Upper lobe of right lung (tissue), 1 donor: ENCODE measurements at places on chromosomes 3 and 15. TPM values are rescaled to one million over a fixed set of nuclear protein-coding genes. Genes with fewer than 3 reads are reported as not detected.

Gene FOXL2NB
- not detected for total RNA-seq

Gene CCDC39
- total RNA-seq: not detected

Gene OIP5
- 0.55 TPM for total RNA-seq

Gene LMAN1L
- not detected for total RNA-seq

Gene TMEM207
- total RNA-seq: not detected

DNA sequence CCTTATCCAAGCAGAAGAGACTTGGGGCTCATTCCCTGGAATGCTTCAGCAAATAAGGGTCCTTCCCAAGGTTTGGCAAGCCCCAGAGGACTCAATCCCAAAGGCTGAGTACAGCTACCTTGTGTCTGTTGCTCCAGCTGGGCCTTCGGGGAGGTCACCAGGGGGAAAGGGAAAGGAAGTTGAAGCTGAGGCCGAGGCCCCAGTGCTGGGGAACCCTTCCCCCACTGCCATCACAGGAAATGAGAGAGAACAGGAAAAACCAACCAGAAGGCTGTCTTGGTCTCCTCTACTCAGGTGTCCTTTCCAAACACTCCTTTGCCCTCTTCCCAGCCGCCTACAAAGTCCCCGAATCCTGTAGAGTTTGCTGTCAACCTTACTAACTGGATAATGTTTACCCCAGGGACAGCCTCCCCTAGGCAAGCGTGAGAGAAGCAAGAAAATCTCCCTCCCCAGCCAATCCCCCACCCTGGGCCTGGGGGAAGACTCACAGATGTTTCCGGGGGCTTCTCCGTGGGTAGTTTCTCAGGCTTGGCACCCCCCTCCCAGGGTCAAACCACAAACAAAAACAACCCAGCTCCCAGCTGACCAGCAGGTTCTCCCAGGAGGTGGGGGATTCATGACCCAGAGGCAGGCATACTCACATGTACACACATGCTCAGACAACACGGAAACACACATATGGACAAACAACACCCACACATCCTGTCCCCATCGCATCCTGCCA, 5.5 kb downstream of the CSRNP1 start:
- no peaks in the 10 kb centered on the region for H3K27me3 ChIP-seq
- H3K4me1 ChIP-seq: peaks cover 72% of the 10 kb centered on the region
- peak overlapping the region; percentile 33 for H3K4me3 ChIP-seq
- H3K36me3 ChIP-seq: peaks cover 36% of the 10 kb centered on the region
- H3K27ac ChIP-seq: peak overlapping the region; percentile 99
- DNase-seq: no peak

DNA sequence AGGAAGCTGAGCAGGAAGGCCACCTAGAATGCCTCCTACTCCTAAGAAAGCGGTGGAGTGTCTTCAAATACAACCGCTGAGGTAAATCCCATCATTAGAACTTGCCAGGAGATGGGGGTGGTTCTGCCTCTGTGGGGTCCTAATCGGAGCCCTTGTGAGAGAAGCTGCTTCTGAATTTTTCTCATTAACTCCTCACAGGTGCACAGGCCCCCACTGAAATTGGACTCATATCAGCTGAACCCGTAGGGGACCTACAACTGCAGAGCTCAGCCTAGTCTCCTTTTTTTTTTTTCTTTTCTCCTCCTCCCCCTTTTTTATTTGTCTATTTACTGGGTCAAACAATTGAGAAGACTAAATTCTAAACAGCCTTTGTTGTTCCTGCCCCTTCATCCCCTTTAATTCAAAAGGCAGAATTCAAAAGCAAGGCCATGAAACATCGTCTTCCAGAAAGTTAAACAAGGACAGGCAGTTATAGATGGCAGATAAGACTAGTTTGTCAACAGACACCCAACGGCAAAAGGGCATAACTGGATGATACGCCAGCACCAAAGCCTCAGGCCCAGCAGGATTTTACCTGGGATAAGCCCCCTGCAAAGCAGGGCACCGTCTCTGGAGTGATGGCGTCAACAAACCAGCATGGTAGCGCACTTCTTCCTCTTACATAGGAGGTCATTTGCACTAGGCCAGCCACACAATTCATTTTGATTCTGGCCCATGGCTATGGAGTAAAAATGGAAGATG, 213.7 kb upstream of the HES1 start:
- H3K27me3 ChIP-seq: no peaks in the 10 kb centered on the region
- DNase-seq: no peak
- H3K4me3 ChIP-seq: no peak overlapping the region
- H3K36me3 ChIP-seq: no peaks in the 10 kb centered on the region
- no peaks in the 10 kb centered on the region for H3K4me1 ChIP-seq

- no peaks in the 10 kb centered on the region for H3K4me1 ChIP-seq
- H3K36me3 ChIP-seq: no peaks in the 10 kb centered on the region
- no peak for DNase-seq
- H3K27me3 ChIP-seq: no peaks in the 10 kb centered on the region
Observed at GRCh38 chr3:142875583-142876207, 13.2 kb downstream of the PCOLCE2 start.

GRCh38 chr3:49703443-49703927, 14.1 kb downstream of the RNF123 start:
- no peak overlapping the region for H3K4me3 ChIP-seq
- no peak for DNase-seq
- H3K27ac ChIP-seq: no peak overlapping the region
- peaks cover 40% of the 10 kb centered on the region for H3K36me3 ChIP-seq
- no peaks in the 10 kb centered on the region for H3K4me1 ChIP-seq

- DNase-seq: no peak
- no peak overlapping the region for H3K4me3 ChIP-seq
- H3K36me3 ChIP-seq: no peaks in the 10 kb centered on the region
- peak overlapping the region; percentile 36 for H3K27ac ChIP-seq
Observed at GRCh38 chr3:46954178-46954577, 22.4 kb downstream of the CCDC12 start.

- H3K4me1 ChIP-seq: no peaks in the 10 kb centered on the region
- no peaks in the 10 kb centered on the region for H3K27me3 ChIP-seq
- H3K27ac ChIP-seq: no peak overlapping the region
- DNase-seq: no peak
Observed at GRCh38 chr3:55664387-55664786, 177.3 kb upstream of the WNT5A start.

- H3K4me3 ChIP-seq: peak overlapping the region; percentile 92
- peak overlapping the region; percentile 86 for H3K27ac ChIP-seq
- H3K4me1 ChIP-seq: peaks cover 21% of the 10 kb centered on the region
- DNase-seq: no peak
Observed at GRCh38 chr3:49164983-49165720, 979 bp downstream of the CCDC71 start.

DNA sequence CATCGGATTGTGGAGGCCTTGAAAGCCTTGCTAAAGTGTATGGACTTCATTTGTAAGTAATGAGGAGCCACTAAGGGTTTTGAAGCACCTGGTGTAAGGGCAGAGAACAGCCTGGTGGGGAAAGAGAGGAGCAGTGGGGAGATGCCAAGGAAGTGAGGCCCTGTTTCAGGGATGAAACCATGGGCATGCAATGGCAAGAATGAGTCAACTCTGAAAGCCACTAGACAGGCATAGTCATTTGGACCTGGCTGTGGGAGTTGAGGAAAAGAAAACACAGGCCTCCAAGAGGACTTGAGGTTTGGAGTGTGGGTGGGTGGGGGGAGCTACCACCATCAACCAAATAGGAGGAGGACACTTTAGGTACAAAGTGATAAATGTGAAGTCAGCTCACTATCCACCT, 7.6 kb downstream of the XCR1 start:
- no peak overlapping the region for H3K4me3 ChIP-seq
- H3K36me3 ChIP-seq: no peaks in the 10 kb centered on the region
- no peaks in the 10 kb centered on the region for H3K4me1 ChIP-seq
- no peak overlapping the region for H3K27ac ChIP-seq
- DNase-seq: no peak

DNA sequence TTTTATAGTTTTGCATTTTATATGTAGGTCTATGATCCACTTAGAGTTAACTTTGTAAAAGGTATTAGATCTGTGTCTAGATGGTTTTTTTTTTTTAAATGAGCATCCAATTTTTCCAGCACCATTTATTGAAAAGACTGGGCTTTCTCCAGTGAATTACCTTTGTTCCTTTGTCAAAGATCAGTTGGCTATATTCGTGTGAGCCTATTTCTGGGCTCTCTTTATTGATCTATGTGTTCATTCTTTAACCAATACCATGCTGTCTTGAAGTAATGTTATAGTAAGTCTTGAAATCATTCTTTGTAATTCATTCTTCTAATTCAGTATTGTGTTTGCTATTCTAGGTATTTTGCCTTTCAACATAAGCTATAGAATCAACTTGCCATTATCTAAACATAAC, 165.4 kb upstream of the ARPP21 start:
- no peak overlapping the region for H3K27ac ChIP-seq
- DNase-seq: no peak
- no peaks in the 10 kb centered on the region for H3K36me3 ChIP-seq
- no peaks in the 10 kb centered on the region for H3K27me3 ChIP-seq

GRCh38 chr15:52039925-52040781, 21.1 kb downstream of the MAPK6 start:
- H3K27me3 ChIP-seq: no peaks in the 10 kb centered on the region
- no peak overlapping the region for H3K27ac ChIP-seq
- DNase-seq: no peak
- no peak overlapping the region for H3K4me3 ChIP-seq
- H3K4me1 ChIP-seq: peaks cover 17% of the 10 kb centered on the region

- H3K4me1 ChIP-seq: no peaks in the 10 kb centered on the region
- no peak overlapping the region for H3K4me3 ChIP-seq
- DNase-seq: no peak
- no peaks in the 10 kb centered on the region for H3K36me3 ChIP-seq
- no peak overlapping the region for H3K27ac ChIP-seq
- H3K27me3 ChIP-seq: no peaks in the 10 kb centered on the region
Observed at GRCh38 chr15:54810496-54810895, 386.2 kb downstream of the RSL24D1 start.

DNA sequence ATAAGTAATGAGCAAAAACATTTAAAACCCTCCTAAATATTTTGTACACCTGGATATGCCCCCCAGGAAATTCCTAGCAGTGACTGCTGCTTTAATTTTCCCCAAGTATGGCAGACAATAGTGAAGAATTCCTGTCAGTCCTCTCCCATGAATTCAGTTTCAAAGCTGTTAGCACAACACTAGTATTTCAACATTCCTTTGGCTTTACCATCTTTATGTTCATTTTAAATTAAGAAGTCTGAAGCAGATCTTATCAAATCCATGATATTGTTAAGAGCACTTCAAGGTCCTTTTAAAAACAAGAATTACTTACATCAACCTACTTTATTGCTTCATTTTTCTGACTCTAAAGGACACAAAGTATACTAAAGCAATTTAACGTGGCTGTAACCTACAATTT, 28.8 kb upstream of the CDIN1 start:
- no peaks in the 10 kb centered on the region for H3K27me3 ChIP-seq
- DNase-seq: no peak
- H3K27ac ChIP-seq: no peak overlapping the region
- H3K36me3 ChIP-seq: no peaks in the 10 kb centered on the region
- no peaks in the 10 kb centered on the region for H3K4me1 ChIP-seq

- H3K4me3 ChIP-seq: no peak overlapping the region
- H3K27me3 ChIP-seq: no peaks in the 10 kb centered on the region
- no peaks in the 10 kb centered on the region for H3K4me1 ChIP-seq
- H3K36me3 ChIP-seq: no peaks in the 10 kb centered on the region
- no peak overlapping the region for H3K27ac ChIP-seq
Observed at GRCh38 chr3:17456046-17456445, 286.4 kb downstream of the TBC1D5 start.

- no peaks in the 10 kb centered on the region for H3K36me3 ChIP-seq
- no peak for DNase-seq
- peaks cover 5% of the 10 kb centered on the region for H3K4me1 ChIP-seq
- peaks cover 10% of the 10 kb centered on the region for H3K27me3 ChIP-seq
- H3K27ac ChIP-seq: no peak overlapping the region
Observed at GRCh38 chr15:64779024-64779423, 3.6 kb upstream of the RBPMS2 start.

DNA sequence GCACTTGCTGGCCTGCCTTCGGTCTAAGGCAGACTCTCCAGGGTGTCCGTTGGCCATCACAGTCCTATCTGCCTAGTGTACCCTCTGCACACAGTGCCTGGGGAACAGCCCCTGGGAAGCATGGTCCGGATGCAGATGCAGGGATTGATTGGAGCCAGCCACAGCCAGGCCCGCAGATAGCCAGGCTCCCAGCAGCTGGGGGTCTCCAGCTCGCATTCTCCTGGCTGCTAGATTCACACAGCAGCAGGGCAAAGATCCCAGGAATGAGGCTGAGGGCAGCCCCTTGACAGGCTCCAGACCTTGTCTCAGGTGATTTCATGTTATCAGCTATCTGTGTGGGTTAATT, 41.4 kb downstream of the IRAK2 start:
- no peak overlapping the region for H3K27ac ChIP-seq
- H3K4me3 ChIP-seq: no peak overlapping the region
- no peak for DNase-seq
- H3K4me1 ChIP-seq: peaks cover 14% of the 10 kb centered on the region
- H3K27me3 ChIP-seq: no peaks in the 10 kb centered on the region

- no peaks in the 10 kb centered on the region for H3K27me3 ChIP-seq
- no peak for DNase-seq
- no peak overlapping the region for H3K27ac ChIP-seq
- H3K36me3 ChIP-seq: no peaks in the 10 kb centered on the region
- H3K4me3 ChIP-seq: no peak overlapping the region
Observed at GRCh38 chr3:53593611-53594010, 99.2 kb downstream of the CACNA1D start.

GRCh38 chr15:34815836-34816235, 20.5 kb upstream of the ACTC1 start:
- H3K4me3 ChIP-seq: no peak overlapping the region
- no peak for DNase-seq

- no peak for DNase-seq
- no peaks in the 10 kb centered on the region for H3K27me3 ChIP-seq
- peaks cover 9% of the 10 kb centered on the region for H3K4me1 ChIP-seq
- no peak overlapping the region for H3K27ac ChIP-seq
Observed at GRCh38 chr3:124621498-124621897, 108.8 kb upstream of the UMPS start.

DNA sequence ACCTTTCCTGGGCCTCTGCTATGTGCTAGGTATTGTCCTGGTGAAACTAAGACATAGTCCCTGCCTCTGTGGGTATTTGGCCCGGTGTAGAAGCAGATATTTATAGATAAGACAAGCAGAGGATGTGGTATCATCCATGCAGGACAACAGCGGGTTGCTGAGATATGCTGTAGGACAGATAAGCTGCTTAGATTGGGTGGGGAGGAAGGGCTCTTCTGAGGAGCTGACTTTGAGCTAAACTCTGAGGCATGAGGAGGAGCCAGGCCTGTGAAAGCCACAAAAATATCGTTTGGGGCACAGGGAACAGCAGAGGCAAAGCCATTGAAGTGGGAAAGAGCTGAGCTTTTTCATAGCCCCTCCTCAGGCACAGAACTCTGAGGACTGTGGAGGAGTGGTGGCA, 492.5 kb upstream of the CFAP20DC start:
- no peak overlapping the region for H3K27ac ChIP-seq
- no peaks in the 10 kb centered on the region for H3K27me3 ChIP-seq
- no peaks in the 10 kb centered on the region for H3K36me3 ChIP-seq
- no peaks in the 10 kb centered on the region for H3K4me1 ChIP-seq
- no peak for DNase-seq

GRCh38 chr15:74196175-74196574, 6.4 kb downstream of the STRA6 start:
- no peaks in the 10 kb centered on the region for H3K36me3 ChIP-seq
- peaks cover 21% of the 10 kb centered on the region for H3K4me1 ChIP-seq
- H3K27me3 ChIP-seq: no peaks in the 10 kb centered on the region
- DNase-seq: no peak
